Fibroblast of lung (primary cell): ENCODE measurements at places on chromosomes 2 and 18.
A peak's percentile ranks its signal among the peaks of the same experiment; 100 is the strongest.

- peak; percentile 57 for DNase-seq
Measured at GRCh38 chr2:101518578-101519492, 43.9 kb upstream of the RFX8 start.

GRCh38 chr2:192555740-192556139 lies 361.0 kb upstream of the TMEFF2 start:
- DNase-seq = no peak

- no peak for DNase-seq
Measured at GRCh38 chr2:207351171-207351570, 178.6 kb upstream of the CREB1 start.

GRCh38 chr18:54647176-54647575 lies 56.1 kb downstream of the DYNAP start:
- DNase-seq = peak; percentile 23

DNA sequence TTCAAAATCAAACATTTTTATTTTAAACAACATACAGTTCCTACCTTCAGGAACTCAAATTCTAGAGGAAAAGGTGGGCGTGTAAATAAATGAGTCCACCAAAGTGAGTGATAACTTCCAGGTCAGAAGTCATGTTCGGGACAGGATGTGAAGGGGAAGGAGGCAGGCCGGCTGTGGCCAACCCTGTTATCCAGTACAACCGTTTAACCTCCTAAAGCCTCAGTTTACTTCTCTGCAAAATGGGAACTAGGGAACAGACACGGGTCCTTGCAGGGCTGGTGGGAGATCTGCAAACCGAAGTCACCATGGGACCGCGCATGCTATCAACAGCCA lies 373 bp downstream of the EIPR1 start:
- DNase-seq = peak; percentile 47

DNA sequence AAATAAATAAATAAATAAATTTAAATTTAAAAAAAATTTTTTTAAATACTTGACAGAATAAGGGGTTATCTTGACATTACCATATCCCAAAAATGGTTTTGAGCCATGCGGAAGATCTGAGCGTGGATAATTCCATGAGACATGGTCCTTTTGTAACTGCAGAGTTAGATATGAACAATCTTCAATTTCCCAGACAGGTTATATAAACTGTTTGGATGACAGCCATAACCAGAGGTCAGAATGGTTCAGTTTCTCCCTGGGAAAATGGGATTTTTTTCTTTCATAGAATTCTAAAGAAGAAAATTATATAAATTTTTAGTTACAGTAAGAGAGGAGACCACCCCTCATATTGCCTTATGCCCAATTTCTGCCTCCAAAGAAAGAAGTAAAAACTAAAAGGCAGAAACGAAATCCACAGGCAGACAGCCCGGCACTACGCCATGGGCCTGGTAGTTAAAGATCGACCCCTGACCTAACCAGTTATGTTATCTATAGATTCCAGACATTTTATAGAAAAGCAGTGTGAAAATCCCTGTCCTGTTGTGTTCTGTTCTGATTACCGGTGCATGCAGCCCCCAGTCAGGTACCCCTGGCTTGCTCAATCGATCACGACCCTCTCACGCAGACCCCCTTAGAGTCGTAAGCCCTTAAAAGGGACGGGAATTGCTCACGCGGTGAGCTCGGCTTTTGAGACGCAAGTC lies 3.0 kb downstream of the GALM start:
- no peak for DNase-seq

DNA sequence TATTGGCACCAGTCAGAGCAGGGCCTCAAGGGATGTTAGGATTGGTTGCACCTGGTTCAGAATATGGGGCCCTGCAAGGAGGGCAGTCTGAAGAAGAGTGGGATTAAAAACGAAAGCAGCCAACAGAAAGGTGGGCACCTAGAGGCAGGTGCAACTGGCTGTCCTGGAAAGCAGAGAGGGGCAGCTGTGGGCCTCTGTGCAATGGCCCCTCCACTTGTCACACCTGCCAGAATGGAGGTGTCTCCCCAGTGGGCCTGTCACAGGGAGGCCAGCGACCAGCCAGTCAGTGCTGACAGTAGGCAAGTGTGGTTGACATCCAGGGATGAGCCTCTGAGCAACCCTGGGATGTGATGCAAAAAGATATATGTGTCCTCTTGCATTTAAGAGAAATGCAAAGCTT lies 37.7 kb downstream of the INPP4A start:
- no peak for DNase-seq

- DNase-seq = no peak
Measured at GRCh38 chr2:196422361-196422760, 217.2 kb upstream of the CCDC150 start.

DNA sequence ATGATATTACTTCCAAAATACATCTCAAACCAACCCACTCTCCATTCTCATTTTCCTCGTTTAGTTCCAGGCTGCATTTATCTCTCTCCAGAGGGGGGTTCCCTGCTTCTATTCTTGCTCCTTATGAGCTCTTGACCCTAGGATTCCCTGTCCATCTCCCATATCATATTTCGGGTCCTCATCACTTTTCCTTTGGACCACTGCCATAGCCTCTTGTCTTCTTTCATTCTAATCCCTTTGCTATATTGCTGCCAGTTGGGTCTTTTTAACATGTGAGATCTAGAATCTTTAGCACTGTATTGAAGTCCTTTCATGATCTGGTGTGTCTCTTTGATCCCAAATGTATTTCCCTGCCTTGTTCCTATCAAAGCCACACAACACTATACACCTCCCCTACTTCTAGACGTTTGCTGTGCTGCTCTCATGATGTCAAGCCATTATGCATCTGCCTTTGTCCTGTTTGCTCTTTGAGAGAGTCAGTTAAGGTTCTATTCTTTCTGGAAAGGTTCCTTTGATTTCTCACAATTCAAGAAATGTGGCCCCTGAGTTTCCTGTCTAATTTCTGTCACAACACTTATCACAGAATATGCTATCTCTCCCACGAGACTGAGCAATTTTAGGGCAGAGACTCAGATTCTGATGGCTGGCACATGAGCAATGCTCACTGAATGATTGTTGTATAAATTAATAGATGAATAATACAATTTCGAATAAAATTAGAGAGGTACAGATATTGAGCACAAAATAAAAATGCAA lies 43.2 kb upstream of the SESTD1 start:
- DNase-seq = no peak

DNA sequence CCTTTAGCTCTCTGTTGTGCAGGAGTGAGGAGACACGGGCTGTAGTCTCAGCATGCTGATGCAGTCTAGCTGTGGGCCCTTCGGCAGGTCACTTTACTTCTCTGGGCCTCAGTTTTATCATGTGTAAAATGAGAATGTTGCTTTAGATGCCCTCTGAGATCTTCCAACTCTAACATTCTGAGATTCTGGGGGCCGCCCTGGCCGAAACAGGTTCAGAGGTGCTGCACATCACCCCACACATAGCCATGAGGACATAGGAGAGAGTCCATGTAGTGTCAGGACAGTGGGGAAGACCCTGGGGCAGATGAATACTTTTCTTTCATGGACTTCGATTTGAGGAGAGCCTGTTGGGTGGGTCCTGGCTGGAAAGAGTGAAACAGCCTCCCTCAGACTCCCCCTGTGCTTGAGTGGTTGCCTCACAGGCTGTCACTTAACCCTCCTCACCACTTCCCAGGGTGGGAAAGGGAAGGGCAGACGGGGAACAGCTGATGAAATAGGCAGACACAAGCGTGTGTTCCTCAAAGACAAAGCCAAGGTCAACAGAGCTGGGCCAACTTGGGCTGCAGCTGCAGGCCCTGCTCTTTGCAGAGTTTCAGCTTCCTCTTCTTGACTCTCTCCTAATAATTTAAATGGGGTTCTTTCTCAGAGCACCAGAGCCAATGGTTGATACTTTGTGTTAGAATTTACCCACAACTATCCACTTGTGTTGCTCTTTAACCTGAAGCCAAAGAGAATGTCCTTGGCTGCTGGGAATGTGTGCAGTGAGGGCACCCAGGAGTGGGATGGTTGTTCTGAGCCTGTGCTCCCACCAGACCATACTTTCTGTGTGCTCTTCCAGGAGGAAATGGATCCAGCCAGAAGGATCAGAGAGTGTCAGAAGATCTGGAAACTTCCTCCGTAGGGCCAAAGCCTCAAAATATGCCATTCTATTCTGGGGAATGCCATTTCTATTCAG lies 14.7 kb upstream of the MRPL33 start:
- peak; percentile 87 for DNase-seq

DNA sequence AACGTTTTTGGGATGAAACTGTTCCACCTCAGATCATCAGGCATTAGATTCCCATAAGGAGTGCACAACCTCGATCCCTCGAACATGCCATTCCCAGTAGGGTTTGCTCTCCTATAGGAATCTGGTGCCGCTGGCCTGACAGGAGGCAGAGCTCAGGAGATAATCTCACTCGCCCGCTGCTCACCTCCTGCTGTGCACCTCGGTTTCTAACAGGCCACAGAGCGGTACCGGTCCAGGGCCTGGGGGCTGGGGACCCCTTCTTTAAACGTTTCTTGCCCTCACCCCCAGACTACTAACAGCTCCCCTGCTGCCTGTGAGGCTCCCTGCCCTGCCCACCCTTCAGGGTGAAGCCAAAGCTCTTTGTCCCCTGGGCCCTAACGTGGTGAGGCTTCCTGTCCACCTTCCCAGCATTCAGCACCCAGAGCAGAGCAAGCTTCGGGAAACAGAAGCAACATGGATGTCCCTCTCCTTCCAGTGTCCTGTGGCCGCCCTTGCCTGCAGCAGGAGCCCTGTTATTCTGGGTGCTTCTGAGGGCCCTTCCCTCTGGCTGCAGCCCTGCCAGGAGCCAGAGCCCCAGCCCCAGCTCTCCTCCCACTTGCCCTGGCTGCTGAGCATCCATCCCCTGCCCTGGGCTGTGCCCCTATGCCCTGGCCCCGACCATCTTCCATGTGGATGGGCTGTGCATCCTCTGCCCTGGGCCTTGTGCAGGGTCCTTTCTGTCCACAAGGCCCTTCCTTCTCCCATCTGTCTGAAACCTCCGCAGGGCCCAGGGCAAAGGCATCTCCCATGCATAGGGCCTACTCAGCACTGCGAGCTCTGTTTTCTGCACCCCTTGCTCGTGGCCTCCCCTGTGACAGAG lies 140.1 kb downstream of the MBP start:
- no peak for DNase-seq

DNA sequence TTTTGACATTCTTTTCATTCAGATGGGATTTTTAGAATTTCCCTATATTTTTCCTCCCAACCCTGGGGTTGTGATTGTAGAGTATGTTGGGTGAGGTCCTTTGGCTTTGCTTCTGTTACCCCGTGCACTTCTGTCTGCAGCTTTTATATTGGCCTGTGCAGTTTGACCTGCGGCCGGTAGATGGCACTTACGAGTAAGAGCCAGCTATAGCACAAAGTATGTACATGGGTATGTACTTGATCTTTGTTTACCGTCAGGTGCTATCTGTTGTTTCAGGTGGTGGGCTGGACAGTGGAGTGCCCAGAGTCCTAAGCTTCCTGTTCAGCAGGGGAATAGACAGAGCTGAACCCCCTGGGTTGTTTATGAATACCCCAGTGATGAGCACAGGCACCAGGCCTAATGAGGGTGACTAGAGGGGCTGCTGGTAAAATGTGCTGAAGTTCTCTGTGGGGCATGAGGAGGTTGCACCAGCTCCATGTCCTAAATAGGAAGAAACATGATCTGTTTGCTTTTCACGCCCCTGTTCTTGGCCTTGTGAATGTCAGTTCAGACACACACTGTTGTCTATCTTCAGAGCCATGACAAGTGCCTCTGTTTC lies 58.9 kb upstream of the THUMPD2 start:
- peak; percentile 40 for DNase-seq

- peak; percentile 7 for DNase-seq
Measured at GRCh38 chr18:56795381-56795780, 144.2 kb downstream of the WDR7 start.

DNA sequence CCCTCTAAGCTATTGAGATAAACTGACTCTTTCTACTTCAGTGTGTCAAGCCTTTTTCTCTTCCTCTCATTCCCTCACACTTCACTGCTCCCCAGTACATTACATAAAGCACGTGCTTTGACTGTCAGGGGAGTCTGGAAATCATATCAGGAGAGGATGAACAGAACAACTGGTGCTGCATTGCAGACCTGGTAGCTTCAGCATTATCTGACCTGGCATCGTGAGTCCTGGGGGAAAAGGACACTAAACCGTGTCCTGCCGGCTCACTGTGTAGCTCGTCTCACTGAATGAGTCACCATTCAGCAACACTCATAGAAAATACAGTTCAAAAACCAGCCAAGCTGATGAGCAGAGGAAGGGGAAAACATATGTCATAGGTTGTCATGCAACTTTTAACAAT lies 108.5 kb upstream of the UNC80 start:
- peak; percentile 65 for DNase-seq

DNA sequence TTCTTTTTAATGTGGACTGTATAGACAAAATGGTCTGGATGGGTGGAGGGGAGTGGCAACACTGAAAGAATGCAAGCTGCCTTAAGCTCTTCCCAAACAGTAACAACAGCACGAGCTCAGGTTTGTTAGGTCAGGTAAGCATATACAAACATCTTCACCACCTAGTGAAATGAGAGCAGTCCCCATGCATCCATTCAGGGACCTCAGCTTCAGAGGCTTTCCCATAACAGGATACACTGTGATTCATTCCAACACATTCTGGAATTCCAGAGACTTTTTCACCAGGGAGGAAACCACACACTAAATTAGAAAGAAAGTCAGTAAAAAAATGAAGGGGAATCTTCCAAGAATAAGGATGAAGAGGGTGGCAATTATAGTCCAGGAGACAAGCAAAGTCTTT lies 50.4 kb upstream of the BZW1 start:
- peak; percentile 73 for DNase-seq

- no peak for DNase-seq
Measured at GRCh38 chr2:61549546-61549945, 11.4 kb upstream of the XPO1 start.

- no peak for DNase-seq
Measured at GRCh38 chr2:174535083-174535482, 48.3 kb upstream of the GPR155 start.

DNA sequence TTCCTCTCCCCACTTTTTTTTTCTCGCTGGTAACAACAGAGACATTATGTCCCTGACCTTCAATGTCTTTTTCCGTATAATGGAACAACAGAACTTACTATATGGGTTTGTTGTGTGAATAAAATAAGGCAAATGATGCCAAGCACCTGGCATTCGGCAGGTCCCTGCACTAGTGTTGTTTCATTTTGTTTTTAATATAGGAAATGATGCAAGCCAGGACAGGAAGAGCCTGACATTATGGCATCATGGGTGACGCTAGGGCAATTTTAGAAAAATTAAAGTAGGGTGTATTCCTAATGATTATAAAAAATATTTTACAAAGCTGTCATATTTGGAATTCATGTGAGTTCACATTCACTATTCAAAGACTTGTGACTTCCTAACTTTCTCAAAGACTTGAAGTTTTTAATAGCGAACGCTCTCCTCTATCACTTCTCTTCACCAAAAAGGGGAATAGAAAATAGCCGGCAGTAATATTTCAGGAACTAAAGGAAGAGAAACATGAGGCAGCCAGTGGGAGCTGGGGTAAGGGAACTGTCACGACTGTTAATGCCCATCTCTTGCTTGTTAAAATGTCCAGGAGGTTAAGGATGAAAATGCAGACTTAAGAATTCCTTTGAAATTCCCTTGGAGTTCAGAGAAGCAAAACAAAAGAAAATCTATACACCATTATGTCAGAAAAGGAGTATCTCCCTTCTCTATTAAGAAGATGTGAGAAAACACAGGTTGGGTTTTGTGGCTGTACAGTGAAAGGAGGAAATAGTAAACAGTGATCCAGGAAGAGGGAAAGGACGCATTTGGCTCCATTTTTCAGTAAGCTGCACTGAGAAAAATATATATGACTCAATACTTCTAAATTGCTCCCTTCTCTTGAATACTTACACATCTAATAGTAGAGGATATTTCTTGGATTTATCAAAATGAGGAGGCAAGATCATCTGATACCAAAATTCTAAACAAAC lies 60.2 kb downstream of the DPP4 start:
- no peak for DNase-seq
